ENCODE measurements at places on chromosomes 12 and 14. TPM values are rescaled to one million over a fixed set of nuclear protein-coding genes. Genes with fewer than 3 reads are reported as not detected.

GRCh38 chr12:53975064-53975471, 314 bp upstream of the HOTAIR start:
- no peak for DNase-seq

- no peak for DNase-seq
Measured at GRCh38 chr14:90453401-90453951, 56.6 kb downstream of the CALM1 start.

- no peak for DNase-seq
Measured at GRCh38 chr12:64794305-64794704, 30.1 kb upstream of the TBC1D30 start.

Gene SLC35F4
- 1.6 TPM for total RNA-seq

GRCh38 chr14:94545131-94545841, 16.0 kb upstream of the SERPINA4 start:
- DNase-seq: peak; percentile 78

DNA sequence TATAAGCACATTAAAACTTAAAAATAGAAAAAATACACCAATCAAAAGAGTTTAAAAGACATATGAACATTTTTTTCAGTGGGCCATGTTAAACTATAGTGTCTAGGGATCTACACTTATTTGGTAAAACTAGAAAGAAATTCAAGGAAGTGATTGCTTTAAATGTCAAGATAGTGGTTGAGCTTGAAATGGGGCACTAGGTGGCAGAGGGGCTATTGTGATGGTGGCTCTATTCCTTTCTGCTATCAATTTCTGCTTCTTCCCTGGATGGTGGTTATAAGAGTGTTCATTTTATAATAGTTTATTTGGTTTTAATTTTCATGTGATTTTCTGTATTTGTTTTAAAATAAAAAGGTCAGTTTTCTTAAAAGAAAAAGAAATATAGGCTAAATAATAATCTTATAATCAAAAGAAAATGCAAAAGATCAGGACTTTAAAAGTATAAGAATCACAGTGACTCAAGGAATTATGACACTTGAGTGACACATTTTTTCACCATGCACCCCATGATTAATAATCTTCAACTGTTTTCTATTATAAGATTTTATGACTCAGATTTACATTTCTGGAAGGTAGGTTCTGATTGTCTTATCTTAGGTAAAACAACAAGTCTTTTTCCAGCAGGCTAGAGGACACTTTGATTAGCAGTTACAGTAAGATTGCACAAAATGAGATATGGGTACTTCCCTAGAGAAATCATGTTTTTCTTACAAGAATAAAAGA, 137.5 kb downstream of the FSCB start:
- DNase-seq: no peak

Gene GLIPR1L1
- total RNA-seq: not detected

DNA sequence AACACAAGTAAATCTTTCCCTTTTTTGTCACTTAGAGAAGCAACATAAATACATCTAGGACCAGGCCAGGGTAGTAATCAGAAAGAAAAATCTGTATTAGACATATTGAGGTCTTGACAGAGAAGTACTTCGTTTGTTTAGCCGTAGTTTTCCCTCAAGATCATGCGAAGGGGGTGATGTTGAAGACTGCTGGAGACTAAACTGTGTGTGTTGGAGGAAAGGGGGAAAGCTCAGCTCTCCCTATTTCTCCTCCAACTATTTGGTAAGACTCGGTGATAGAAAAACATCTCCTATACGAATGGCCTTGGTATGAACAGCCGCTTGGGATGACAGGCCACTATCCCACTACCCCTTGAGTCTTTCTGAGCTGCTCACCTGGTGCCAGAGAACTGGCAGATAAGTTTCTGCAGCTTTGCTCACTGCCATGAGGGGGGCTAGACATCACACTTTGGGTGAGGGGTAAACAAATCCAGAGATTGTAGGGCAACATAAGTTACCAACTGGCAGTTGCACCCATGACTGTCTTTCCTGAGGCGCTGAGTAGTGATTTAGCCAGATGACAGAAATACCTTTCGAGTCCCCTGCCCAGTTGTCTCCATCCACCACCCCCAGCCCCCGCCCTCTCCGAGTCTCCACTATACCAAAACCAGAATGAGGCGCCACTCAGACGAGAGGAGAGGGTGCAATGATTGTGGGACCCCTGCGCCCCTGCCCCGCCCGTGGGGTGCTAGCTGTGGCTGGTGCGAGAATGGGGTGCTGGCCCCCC, 685 bp downstream of the VAMP1 start:
- DNase-seq: no peak

DNA sequence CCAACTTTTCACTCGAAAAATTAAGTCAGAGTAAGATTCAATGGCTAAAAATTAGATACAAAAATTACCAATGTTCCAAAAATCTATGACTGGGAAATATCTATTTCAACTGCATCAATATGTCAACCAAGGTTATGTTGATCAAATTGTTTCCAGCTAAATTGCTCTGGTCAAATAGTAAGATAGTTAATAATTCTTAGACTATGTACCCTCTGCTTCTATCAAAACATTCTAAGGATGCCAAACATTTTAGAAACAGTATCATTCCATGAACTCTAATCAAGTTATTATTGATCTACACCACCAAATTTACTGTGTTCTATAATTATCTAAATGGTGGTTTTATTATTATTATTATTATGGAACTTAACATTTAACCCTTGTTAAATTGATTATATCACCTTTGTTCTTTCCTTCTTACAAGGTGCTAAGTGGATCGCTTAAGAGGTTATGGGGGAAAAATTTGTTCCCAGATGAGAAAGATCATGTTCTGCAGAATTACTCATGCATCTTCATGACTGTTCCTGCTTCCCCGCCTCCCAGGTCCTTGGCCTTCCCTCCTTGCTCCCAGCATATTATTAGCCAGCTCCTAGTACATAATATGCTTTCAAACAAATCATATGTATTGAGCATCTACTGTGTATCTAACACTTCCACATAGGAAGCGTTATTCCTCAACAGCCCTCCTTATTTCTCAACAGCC, 240.5 kb upstream of the KRR1 start:
- no peak for DNase-seq

GRCh38 chr14:103232831-103233319, 101.2 kb upstream of the EIF5 start:
- DNase-seq: no peak

DNA sequence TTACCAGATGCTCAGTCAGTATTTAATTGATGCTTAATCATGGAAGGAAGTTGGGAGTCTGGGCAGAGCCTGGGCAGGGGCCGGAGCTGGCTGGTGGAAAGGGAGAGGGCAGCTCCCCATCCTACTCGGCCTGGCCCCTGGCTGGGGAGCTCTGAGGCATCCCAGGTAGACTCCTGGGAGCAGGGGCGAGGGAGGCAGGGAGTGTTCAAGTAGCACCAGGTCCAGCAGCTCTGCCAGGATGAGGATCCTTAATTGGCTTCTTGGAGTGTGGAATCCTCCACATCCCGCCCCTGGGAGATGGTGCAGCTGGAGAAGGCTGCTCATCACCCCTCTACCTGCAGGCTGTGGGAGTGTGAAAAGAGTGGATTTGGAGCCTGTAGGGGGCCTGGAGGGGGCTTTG, 30.9 kb downstream of the SYNDIG1L start:
- DNase-seq: no peak

Gene PPP4R4
- total RNA-seq: 0.31 TPM

GRCh38 chr12:39586816-39587215, 32.8 kb downstream of the ABCD2 start:
- no peak for DNase-seq

DNA sequence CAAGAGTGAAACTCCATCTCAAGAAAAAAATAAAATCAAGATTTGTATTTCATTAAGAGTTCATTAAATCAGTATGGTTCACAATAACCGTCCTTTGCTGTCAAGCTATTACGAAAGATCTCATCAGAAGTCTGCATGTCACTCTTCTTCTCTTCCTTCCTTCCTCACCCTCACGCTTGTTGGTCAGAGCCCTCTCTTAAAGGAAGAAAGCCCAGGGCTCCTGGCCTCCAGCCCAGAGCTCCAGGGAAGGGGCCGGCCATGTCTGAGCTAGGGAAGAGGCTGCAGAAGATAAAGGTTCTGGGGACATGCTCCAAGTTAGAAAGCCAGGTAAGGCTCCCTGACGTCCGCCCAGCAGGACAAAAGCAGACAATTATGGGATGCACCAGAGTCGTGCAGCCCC, 43.1 kb upstream of the DLK1 start:
- no peak for DNase-seq

GRCh38 chr12:80217011-80217535, 117.7 kb downstream of the OTOGL start:
- no peak for DNase-seq

GRCh38 chr12:41486718-41487117, 298.6 kb downstream of the PDZRN4 start:
- no peak for DNase-seq

DNA sequence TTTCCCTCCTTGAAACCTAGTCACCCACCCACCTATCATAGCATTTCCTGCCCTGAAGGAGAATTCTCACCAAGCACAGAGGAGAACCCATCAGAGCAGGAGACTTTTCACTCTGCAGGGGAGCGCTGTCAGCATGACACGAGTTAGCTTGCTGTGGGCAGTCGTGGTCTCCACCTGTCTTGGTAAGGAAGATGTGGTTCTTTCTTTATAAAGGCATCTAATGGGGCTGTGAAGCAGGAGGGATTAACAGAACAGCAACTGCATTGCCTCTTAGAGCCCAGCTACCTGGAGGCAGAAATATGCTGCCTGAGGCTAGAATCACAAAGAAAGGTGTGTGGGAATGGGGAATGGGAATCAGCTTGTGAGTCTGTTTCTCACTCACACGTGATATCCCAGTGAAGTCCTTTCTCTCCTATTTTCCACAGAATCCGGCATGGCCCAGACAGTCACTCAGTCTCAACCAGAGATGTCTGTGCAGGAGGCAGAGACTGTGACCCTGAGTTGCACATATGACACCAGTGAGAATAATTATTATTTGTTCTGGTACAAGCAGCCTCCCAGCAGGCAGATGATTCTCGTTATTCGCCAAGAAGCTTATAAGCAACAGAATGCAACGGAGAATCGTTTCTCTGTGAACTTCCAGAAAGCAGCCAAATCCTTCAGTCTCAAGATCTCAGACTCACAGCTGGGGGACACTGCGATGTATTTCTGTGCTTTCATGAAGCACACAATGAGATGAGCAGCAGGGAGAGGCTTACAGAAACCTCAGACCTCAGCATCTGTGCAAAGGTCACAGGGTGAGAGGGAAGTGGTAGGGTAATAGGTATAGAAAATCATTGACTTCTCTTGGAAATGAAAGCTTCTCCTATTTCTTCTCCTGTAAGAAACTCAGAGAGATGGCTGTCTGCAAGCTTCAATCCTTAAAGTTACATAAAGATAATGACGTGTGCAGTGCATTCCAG, 316.9 kb downstream of the DAD1 start:
- no peak for DNase-seq

DNA sequence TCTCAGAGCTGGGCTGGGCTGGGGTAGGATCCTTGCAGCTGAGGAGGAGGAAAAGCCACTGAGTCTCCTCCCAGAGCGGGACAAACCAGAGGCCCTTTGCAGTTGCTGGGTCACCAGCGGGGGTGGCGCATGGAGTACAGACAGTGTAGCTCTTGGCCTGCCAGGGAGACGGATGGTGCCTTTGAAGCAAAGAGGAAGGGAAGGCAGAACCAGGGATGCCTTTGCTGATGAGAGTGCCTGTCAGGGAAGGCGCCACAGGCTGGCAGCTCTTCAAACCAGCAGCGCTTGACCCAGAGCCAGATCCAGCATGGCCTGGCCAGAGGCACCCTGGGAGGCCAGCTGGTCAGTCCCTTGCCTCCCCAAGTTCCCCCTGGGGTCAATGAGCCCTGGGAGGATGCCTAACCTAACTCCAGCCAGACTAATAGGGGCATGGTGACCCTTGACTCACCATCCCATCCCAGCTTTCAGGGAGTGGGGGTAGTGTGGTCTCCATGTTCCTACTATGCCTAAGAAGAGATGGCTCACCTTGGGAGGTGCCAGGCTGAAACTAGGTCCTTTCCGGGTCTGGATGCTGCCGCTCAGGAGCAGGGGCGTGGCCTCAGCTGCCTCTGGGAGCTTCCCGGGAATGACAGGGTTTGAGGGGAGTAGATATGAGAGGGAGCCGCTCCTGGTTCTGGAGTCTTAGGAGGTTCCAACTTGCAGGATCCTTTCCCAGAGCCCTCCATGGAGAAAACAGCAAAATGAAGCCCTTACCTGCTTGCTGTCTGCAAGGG, 19.8 kb downstream of the VASH1 start:
- peak; percentile 79 for DNase-seq

DNA sequence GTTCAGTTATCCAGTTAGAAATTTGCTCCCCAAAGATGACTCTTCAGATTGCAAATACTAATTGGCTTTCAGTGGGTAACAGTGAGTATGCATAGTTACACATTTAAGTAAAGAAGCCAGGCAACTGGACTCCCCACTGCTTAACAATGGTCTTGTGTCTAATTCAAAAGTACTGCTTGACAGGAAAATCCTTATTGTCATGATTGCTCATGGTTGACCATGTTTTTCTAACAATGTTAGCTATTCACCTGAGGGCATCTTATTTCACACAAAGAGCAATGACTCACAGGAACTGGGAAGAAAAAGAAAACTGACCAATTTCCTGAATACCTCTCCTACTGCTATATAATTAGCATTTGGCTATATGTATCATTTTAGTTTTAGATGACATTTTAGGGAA, 33.7 kb upstream of the ALG10B start:
- DNase-seq: no peak

DNA sequence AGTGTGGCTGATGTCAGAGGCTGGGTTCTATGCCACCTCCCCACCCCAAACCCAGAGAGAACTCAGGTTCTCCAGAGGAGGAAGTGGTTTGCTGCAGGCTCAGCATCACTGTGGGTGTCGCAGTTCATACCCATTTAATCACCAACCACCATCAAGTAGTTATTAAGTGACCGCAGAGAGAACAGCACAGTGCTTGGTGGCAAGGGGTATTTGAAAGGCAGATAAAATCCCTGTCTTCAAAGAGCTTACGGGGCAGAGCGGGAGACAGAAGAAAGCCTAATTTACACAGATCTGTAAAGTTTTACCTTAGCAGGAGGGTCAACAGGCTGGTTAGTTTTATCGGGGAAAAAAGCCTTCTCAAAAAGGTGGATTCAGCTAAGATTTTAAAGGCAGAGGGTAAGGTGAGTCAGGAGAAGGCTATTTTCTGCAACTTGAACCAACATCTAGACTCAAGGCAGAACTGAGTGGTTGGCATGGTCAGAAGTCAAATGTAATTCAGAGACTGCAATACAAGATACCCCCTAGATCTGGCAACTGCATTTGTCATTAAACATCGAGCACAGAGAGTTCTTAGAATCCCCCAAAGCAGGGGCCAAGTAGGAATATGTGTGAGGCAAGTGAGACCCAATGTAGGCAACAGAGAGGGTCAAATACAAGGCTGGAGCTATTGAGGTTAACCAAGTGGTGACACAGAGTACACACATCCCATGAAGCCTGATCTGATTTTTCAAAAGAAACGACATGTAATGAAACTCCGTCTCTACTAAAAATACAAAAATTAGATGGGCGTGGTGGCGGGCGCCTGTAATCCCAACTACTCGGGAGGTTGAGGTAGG, 13.2 kb downstream of the PXN start:
- no peak for DNase-seq
